ENCODE measurements at places on chromosomes 12 and 14. TPM values are rescaled to one million over a fixed set of nuclear protein-coding genes. Genes with fewer than 3 reads are reported as not detected.

KCNA5 gene
- total RNA-seq, result not detected

CLEC2A gene
- total RNA-seq, result not detected

OR6C2 gene
- total RNA-seq, result not detected

SLC6A15 gene
- total RNA-seq, result not detected

TCL1B gene
- not detected for total RNA-seq

SLC16A7 gene
- 43.7 TPM for total RNA-seq

SBNO1 gene
- 56.1 TPM for total RNA-seq

BIN2 gene
- 33.2 TPM for total RNA-seq

LYZ gene
- not detected for total RNA-seq

PLEKHD1 gene
- 0.12 TPM for total RNA-seq

GALNT8 gene
- total RNA-seq, result 0.82 TPM

GPR68 gene
- total RNA-seq, result 4.9 TPM

MRPS35 gene
- total RNA-seq, result 58.1 TPM

P2RX2 gene
- total RNA-seq, result not detected

CLECL1 gene
- total RNA-seq, result 5.3 TPM

FGF23 gene
- total RNA-seq, result not detected

FAM90A1 gene
- total RNA-seq, result 0.31 TPM

BCAT1 gene
- 51.9 TPM for total RNA-seq

RHOF gene
- total RNA-seq, result 107 TPM

NDUFA12 gene
- 111 TPM for total RNA-seq

CLEC6A gene
- not detected for total RNA-seq

ACRBP gene
- 0.47 TPM for total RNA-seq

ERP27 gene
- 1.5 TPM for total RNA-seq

DTX1 gene
- total RNA-seq, result 0.21 TPM

NRL gene
- 1.2 TPM for total RNA-seq

FAM222A gene
- 1.3 TPM for total RNA-seq

HSPB8 gene
- total RNA-seq, result not detected

PPP4R4 gene
- 3.1 TPM for total RNA-seq

RTL1 gene
- total RNA-seq, result not detected

TAS2R50 gene
- 0.56 TPM for total RNA-seq

TAS2R19 gene
- total RNA-seq, result 3.9 TPM

PAH gene
- not detected for total RNA-seq

LRP1-AS gene
- total RNA-seq, result not detected

PSMC6 gene
- total RNA-seq, result 142 TPM

SYT1 gene
- total RNA-seq, result not detected

GALNT4 gene
- 6.9 TPM for total RNA-seq

ZNF84 gene
- total RNA-seq, result 23.1 TPM
